Sigmoid colon (tissue), 7 donors: ENCODE measurements at places on chromosomes 6 and 20. TPM values are rescaled to one million over a fixed set of nuclear protein-coding genes. Genes with fewer than 3 reads are reported as not detected.

KPNA5 gene
- 0.60 TPM for polyA plus RNA-seq

BRPF3 gene
- 41.8 TPM for polyA plus RNA-seq

BTN1A1 gene
- not detected for polyA plus RNA-seq

- DNase-seq, result no peak
These were observed 22.8 kb upstream of the CCN6 start for GRCh38 chr6:112030961-112031660.

DNA sequence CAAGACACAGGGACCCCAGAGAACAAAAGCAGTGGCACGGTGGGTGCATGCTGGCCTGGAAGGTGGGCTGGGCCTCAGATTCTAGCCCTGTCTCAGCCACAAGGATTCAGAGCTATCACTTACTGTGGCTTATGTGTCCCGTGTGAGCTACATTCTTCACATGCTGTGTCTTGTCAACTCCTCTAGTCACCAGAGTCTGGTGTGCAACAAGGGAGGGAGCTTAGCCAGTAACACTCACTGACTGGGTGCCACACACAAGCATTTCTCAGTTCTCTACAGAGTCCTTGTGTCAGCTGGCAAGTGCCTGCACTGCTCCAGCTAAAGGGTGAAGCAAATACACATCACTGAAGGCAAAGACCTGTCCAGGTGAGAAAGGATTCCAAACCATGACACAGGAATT, 186.9 kb upstream of the CDYL start:
- DNase-seq, result no peak
